NCI-H2171 (cell line): ENCODE measurements at places on chromosomes 12 and 14.

GRCh38 chr12:106181401-106182114 lies 42.8 kb upstream of the NUAK1 start:
- DNase-seq = no peak

- no peak for DNase-seq
Observed at GRCh38 chr12:76173756-76174155, 89.3 kb upstream of the NAP1L1 start.

GRCh38 chr12:8038659-8039114 lies 6.2 kb downstream of the FOXJ2 start:
- peak; percentile 99 for DNase-seq

DNA sequence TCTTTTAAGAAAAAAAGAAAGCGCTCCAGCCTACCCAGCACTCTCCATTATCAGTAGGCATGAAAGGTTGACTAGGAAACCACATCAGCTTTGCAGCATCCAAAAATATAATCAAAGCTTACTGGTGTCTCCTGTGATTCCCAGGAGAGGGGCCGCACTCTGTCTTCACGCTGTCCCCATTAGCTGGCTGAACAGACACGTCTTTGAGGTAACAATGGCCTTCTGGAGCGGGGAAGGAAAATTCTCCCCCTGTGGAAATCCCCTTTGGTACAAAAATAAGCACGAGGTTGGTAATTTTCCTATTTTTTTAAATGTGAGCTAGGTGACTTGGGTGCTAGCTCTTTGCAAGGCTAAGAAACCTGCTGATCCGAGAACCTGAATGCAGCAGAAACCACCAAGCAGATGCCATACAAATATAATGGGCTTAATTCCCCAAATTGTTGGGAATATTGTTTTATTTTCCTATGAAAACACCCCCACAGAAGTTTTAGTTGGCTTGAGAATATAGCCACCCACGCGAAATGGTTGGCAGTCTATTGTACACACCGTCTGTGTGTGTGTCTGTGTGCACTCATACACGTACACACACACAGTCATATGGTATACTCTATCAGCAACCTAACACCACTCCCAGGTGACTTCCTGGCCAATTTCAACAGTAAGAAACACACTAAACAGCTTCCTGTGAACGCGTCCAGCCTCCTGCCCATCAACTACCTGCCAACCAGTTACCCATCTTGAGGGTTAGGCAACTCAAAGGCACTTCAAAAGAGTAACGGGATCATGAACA lies 71.2 kb downstream of the KSR2 start:
- no peak for DNase-seq

- DNase-seq = no peak
Observed at GRCh38 chr12:75208856-75209811, 505 bp downstream of the KCNC2 start.

DNA sequence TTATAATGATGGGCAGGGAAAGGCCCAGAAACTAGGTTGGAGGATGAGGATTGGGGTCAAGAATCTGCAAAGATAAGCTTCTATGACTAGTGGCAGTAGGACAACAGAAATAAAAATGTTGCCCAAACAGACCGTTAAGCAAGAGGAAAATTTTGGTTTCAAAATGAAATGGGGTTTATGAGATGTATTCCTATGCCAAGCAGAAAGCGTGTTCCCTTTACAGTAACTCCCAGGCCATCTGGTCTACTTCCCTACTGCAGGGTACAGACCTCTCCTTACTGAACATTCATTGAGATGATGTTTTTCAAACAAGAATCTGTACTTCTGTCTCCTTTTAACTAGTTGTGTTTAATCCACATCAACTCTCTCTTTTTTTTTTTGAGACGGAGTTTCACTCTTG lies 20.4 kb upstream of the TMEM229B start:
- no peak for DNase-seq

DNA sequence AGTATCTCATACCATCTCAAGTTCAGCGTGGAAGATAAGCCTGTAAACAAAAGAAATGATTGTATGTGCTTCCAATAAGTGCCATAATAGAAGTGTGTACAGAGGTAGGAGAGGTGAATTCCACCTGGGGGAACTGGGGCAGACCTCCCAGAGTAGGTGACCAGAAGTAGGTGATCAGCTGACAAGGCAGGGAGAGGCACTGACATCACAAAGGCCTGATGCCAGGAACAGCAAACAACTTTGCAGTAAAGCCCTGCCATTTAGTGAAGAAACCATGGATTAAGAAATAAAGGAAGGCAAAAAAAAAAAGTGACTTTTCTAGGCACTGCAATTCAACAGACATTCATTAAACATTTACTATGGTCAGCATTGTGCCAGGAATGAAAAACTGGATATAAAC lies 31.1 kb downstream of the NR1H4 start:
- no peak for DNase-seq

GRCh38 chr14:99660006-99660566 lies 15.2 kb downstream of the HHIPL1 start:
- DNase-seq = peak; percentile 52

DNA sequence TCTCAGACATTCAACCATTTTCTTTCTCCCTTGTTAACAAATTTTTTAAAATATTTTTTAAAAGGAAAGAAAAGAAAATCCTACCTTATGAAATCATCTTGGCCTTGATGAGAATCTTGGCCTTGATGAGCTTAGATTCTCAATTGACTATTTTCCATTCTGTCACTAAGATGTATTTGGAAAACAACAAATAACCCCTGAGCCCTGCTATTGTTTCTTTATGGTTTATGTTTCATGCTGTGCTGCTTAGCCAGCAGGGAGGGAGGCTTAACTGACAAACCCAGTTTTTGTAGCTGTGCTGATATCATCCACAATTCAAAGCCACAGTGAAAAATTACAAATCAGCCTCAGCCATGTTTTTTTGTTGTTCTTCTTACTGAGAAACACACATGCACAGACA lies 404.1 kb downstream of the RAD51B start:
- DNase-seq = no peak

DNA sequence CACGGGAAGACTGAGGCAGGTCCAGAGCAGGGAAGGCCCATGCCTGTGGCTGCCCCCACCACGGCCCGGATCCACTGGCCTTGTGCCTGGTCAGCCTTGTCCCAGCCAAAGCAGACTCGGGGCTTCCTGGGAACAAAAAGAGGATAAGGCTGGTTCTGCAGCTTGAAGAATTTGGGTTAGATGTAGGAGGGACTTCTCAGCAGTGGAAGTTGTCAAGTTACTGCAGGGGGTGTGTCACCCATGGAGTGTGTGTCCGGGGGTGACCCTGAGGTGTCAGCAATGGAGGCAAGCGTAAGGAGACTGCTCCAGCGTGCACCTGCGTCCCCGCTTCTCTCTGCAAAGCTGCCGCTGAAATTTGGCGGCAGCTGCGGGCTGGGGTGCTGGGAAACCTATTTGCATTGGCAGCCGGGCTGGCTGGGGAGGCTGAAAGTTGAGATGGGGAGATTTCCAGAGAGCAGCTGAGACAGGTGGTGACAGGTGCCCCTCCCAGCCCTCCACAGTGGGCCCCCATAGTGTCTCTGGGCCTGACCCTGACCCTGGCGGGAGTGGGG lies 12.5 kb upstream of the TNFAIP2 start:
- DNase-seq = peak; percentile 79

DNA sequence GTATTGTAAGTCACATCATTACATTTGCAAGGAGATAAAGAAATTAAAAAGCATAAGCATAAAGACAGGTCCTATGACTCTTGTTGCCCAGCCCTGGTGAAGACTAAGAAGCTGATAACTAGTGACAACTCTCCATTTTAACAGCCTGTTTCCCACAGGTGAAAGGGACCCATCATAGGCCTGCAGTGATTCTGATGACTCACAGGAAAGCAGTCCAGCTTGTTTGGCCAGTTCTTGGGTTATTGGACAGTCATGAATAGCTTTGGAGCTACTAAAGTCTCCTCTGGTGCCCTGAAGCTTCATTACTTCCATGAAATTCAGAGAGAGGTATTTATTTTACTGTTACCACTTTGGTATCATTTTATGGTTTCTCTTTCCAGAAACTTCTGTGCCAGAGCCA lies 55.5 kb upstream of the DYRK2 start:
- DNase-seq = no peak

DNA sequence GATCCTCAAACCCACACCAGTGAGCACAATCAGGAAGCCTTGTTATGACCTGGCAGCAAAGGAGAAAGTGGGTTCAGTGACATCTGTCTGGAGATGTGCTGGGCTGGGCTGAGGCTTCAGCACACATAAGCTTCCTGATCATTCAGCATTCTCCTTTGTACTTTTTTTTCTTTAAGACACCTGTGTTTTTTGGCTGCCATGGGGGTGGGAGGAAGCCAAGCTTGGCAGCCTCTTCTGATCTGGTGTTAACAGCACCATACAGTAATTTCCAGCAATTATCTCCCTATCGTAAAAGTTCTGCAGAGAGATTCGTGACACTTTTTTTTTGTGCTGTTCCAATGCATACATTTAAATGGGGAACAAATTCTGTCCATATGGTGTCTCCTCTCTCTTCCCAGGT lies 38.9 kb upstream of the RASSF3 start:
- peak; percentile 65 for DNase-seq

GRCh38 chr14:91032248-91032647 lies 28.2 kb downstream of the RPS6KA5 start:
- DNase-seq = no peak

- no peak for DNase-seq
Observed at GRCh38 chr14:54350203-54350602, 46.6 kb upstream of the CDKN3 start.

- no peak for DNase-seq
Observed at GRCh38 chr14:32494609-32495434, 165.7 kb downstream of the AKAP6 start.

- DNase-seq = no peak
Observed at GRCh38 chr12:113230315-113231234, 9.3 kb downstream of the TPCN1 start.

DNA sequence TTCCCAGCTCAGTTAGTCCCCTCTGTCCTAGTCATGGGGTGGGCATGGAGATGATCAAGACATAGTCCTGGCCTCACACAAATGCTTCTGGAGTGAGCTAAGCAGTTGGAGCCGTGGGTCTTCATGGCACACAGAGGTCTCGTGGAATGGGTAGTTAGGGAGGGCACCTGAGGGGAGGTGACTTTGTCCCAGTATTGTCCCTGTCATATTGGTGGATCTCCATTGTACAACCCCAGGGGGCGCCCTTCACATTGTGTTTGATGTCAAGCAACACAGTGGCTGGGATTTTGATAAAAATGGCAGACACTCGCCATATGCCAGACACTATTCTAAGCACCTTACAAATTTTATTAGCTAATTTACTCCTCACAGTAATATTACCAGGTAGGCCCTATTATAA lies 175.4 kb upstream of the LHX5 start:
- DNase-seq = no peak

DNA sequence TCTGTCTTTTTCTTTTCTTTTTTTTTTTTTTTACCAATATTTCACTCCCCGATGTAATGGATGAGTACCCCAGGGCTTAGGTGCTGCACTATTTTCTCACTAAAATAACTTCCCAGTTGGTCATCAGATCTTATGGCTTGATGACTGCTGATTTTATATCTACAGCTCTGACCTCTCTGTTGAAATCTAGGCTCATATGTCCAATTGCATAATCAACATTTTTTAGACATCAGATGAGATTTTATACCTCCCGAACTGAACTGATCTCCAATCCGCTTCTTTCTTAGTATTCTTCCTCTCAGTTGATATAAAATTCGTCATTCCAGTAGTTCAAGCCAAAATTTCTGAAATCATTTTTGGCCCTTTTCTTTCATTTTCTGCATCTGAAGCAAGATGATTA lies 1236.5 kb downstream of the SLC16A7 start:
- no peak for DNase-seq

- DNase-seq = no peak
Observed at GRCh38 chr14:33646692-33647260, 304.1 kb downstream of the EGLN3 start.
